AG10803 (cell line): ENCODE measurements at places on chromosomes 2 and 18.

DNA sequence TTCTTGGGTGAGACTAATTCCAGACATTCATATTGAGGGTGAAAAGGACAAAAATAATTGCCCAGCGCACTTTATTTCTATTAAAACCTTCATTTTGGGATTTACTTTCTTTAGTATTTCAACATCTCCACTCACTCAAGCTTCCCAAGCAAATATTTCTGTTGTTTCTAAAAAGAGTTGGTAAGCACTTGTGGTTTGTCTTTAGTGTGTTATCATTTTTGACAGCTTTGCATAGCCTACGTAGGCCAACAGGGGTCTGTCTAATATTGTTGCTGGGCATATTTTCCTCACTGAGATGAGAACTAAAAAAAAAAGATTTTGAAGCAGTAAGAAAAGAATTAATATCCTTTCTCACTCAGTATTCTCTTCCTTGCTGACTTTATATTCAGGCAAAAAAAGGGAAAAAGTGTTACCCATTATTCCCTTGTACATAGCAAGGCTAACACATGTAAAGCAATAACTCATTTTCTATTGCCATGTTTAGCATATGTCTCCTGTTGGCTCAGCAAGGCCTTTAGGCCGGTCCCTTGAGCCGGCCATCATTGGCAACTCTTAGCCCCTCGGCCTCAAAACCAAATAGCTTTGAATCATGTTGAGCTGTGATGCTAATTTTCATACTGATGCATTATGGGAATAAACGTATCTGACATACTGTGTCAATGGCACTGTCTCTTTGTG is 494.2 kb downstream of the ARHGAP15 start:
- no peak for DNase-seq

- DNase-seq, result no peak
These were observed 21.0 kb upstream of the CTLA4 start for GRCh38 chr2:203846490-203847105.

- DNase-seq, result no peak
These were observed 271.5 kb downstream of the HRH4 start for GRCh38 chr18:24731981-24732380.

DNA sequence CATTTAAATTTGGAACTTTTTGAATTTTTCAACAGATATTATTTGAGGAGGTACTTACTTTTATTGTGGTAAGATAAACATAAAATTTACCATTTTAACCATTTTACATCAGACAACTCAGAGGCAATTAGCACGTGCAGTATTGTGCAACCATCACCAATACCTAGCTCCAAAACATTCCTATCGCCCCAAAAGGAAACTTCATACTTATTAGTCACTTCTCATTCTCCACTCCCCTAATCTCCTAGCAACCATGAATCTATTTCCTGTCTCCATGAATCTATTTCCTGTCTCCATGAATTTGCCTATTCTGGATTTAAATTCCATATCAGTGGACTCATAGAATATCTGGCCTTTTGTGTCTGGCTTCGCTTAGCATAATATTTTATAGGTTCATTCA is 69.9 kb upstream of the FAM136A start:
- DNase-seq, result peak; percentile 89

- DNase-seq, result peak; percentile 84
These were observed 36.6 kb upstream of the COL3A1 start for GRCh38 chr2:188937228-188938220.

- DNase-seq, result no peak
These were observed 310.4 kb upstream of the NT5C1B start for GRCh38 chr2:18899725-18900124.
